ENCODE measurements at places on chromosomes 1 and 21.

DNA sequence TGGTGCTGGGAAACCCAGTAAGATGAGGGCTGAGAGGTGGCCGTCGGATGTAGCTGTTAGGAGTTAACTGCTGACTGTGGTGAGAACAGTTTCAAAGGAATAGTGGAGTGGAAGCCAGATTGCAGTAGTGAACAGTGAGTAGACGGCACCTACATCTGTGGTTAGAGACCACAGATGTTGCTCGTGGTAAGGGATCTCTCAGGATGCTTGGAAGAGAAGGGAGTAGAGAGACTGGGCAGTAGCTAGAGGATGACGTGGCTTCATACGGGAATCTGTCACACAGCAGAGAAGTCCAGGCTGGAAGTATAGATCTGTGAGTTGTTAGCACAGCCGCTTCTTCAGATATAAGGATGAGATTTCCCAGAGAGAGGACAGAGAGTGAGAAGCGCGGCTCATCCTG, 7.8 kb upstream of the ARTN start:
- no peak overlapping the region for H3K27ac ChIP-seq
- no peak overlapping the region for H3K4me3 ChIP-seq
- no peak for DNase-seq
- H3K4me1 ChIP-seq: peaks cover 27% of the 10 kb centered on the region

GRCh38 chr1:155643230-155643629, 33.2 kb downstream of the MSTO1 start:
- no peak overlapping the region for H3K4me3 ChIP-seq
- no peaks in the 10 kb centered on the region for H3K4me1 ChIP-seq
- no peaks in the 10 kb centered on the region for H3K27me3 ChIP-seq
- H3K36me3 ChIP-seq: no peaks in the 10 kb centered on the region
- no peak for DNase-seq
- H3K27ac ChIP-seq: no peak overlapping the region

DNA sequence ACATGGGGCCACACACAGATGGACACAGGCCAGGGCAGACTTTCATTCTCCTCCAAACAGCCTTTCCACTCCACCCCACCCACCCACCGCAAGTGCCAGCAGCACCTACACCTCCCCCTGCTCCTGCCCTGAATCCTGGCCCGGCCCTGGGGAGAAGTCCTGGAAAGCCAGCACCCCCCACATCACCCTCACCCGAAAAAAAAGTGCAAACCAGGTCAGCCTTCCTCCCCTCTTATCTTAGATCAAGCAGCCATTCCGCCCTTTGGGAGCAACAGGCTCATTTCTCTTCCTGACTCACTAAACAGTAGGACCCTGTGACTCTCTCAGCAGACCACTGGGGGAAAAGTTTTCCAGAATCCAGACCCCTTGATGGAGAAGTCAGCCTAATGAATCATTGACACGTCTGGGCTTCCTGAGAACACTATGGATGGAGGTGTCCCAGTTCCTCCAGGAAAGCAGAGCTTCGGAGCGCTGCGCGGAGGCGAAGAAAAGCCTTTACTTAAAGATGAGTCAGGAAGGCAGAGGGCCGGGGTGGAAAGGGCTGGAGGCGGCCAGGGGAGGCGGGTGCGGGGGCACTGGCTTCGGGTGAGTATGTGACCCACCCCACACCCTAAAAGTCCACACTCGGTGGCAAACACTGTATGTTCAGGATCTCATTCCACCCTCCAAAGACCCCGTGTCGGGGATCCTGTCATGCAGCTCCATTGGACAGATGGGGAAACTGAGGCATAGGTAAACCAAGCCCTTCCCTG, 588.7 kb downstream of the MATN1 start:
- DNase-seq: no peak
- no peak overlapping the region for H3K4me3 ChIP-seq
- no peak overlapping the region for H3K27ac ChIP-seq
- H3K4me1 ChIP-seq: no peaks in the 10 kb centered on the region

DNA sequence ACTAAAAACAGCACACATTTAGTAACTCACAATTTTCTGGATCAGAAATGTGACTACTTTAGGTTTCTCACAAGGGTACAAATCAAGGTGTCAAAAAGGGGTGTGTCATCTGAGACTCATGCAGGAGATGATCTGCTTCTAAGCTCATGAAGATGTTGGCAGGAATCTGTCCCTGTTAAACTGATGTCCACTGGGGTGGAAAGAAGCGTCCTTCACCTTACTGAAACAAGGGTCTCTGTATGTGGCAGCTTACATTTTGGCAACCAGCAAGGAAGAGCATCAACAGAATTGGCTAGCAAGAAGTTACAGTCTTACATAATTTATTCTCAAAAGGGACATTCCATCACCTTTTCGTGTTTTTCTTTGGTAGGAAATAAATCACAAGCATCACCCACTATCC, 1223.8 kb downstream of the AMY1C start:
- no peak overlapping the region for H3K27ac ChIP-seq
- no peaks in the 10 kb centered on the region for H3K4me1 ChIP-seq
- DNase-seq: no peak

DNA sequence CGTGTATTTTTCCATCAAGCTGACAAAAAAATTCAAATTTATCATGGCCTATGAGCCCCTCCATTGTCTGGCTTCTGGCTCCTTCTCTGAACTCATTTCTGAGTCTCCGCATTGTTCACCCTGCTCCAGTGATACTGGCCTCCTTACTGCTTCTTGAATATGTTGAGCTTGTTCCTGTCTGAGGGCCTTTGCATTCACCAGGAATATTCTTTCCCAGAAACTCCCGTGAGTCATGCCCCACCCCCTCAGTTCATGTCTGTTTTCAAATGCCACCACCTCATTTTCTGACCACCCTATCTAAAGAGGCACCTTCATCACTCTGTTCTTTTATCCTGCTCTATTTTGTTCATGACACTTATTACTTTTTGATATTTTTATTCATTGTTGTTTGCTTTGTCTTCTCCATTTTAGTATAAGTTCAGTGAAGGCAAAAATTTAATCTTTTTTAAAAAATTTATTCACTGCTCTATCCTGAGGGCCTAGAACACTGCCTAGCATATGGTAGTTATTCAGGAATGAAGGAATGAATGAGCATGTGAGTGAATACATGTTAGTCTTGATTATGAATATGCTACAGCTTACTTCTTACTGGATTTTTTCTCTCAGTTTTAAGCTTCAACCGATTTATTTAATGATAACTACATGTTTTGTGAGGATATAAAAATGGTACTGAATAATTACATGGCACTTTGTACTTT, 140.4 kb upstream of the C1orf105 start:
- H3K36me3 ChIP-seq: no peaks in the 10 kb centered on the region
- H3K4me3 ChIP-seq: no peak overlapping the region
- H3K4me1 ChIP-seq: peaks cover 8% of the 10 kb centered on the region
- DNase-seq: no peak
- no peaks in the 10 kb centered on the region for H3K27me3 ChIP-seq

Measured in PC-9 (cell line).